Natural killer cell treated with Interleukin-12 subunit alpha and Interleukin-12 subunit beta and Interleukin-15 and Interleukin-18, amount 100 ng/mL, for 72 hours (primary cell): ENCODE measurements at places on chromosomes 12 and 14. TPM values are rescaled to one million over a fixed set of nuclear protein-coding genes. Genes with fewer than 3 reads are reported as not detected.

DNA sequence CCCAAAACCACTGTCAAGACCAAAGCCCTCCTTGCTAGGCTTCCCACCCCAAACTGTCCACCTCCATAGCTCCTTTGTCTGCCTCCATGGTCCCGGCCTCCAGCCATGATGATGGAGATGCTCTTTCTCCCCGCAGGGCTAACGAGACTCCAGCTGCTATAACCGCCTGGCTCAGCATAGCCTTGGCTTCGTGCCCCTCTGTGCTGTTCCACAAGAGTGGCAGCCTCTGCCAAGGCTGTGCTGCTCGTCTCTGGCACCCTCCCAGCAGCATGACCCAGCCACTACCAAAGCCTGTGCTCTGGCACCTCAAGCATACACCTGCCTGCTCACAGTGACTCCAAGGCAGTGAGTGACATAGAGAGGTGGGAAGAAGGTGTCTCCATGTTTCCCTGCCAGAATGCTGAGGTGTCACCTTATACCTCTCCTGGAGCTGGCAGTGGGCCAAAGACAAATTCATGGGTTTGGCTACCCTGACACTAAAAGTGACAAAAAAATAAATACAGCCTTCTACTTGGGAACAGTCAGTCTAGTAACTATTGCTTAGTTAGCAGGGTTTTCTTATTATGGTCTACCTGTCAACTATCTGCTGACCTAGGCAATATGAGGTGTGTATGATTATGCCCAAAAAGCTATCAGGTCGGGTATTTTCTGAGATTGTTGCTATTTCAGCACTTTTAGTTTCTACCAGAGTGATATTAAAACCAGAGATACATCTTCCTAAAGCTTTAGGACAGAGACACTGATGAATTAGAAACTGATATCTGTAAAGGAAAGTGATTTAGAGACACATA is 16.1 kb upstream of the KRT73 start:
- DNase-seq, result no peak

DNA sequence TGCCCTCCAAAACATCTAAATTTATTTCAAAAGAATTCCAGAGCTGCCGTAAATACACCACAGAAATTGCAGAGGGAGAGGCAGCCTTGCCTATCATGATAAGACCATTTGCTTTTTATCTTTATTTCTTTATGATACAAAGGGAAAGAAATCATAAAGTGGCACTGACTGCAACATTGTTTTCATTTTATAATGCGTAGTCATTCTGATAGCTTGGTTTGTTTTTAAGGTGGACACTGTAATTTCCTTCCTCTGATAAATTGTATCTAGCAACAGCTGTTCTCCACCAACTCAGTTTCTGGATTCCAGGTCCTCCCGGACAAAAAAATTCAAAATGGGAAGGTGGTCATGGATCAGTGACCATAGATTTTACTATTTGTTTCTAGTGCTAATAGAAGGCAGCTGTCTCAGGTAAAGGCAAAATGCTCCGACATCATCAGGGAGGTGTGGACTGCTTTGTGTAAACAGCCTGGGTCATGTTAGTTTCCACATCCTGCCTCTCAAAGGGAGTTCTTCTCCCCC is 623 bp upstream of the TSPAN8 start:
- DNase-seq, result no peak

The CD69 gene
- 55.6 TPM for total RNA-seq

DNA sequence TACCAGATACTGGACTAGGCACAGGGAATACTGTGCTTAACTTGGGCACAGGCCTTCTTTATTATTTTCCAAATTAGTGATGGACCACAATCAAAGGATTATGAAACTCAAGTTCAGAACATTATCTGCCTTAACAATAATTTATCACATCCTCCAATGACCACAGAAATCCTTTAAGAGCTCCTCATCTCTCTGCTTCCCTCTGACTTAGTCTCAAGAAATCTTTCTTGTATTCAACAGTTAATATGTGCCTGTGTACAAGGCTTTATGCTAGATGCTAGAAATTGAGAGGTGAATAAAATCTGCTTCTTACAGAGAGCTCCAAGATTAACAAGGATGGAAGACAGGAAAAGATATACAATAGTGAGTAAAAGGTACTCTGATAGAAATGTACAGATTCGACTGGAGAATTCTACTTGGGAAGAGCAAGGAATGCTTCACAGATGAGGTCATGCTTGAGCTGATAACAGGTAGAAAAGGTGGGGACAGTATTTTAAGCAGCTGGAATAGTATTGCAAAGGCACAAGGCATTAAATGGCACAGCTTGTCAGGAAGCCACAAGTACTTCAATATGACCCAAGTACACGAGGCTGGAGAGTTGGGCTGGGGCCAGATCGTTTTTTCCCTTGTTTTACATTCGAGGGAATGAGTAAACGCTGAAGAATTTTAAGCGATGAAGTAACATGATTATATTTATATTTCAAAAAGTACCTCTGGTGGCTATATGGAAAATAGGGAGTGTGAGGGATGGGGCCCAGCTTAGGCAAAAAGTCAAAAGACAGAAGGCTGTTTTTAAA is 55.1 kb upstream of the ARID2 start:
- no peak for DNase-seq

The PIANP gene
- total RNA-seq, result not detected

- no peak for DNase-seq
Measured at GRCh38 chr14:104611881-104612280, 7.3 kb upstream of the TMEM179 start.

The CFAP251 gene
- 2.0 TPM for total RNA-seq

DNA sequence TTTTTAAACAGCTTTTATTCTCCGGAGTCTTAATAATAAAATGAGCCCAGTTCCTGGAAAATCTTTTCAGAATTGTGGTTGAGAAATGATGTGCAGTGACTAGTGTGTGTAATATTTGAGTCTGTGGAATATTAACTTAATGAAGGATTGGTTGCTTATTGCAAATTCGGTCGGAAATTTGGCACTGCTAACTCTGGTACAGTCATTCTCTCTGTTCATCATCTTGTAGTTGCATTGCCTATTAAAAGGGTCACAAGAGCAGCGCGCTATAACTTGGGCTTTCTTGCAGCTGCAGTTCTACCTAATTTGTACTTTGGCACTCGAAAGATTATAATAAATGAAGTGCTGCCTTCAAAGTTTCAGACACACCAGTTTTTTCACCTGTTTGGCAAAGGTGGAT is 146.0 kb downstream of the FLRT2 start:
- no peak for DNase-seq

DNA sequence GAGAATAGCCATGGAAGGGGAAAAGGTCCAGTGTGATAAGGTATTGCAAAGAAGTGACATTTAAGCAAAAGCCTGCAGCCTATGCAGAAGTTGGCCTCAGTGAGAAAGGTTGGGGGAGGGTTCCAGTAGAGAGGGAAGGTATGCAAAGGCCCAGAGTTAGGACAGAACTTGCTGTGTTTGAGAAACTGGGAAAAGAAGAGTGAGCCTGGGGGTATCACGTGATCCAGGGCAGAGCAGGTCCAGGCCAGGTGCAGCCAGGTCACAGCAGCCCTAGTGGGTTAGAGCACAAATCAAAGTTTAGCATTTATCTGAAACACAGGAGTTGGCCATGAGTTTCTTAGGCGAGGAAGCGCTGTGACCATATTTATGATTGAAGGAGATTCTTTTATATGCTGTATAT is 1.6 kb downstream of the SERPINA5 start:
- DNase-seq, result no peak

The PDE3A gene
- total RNA-seq, result not detected

DNA sequence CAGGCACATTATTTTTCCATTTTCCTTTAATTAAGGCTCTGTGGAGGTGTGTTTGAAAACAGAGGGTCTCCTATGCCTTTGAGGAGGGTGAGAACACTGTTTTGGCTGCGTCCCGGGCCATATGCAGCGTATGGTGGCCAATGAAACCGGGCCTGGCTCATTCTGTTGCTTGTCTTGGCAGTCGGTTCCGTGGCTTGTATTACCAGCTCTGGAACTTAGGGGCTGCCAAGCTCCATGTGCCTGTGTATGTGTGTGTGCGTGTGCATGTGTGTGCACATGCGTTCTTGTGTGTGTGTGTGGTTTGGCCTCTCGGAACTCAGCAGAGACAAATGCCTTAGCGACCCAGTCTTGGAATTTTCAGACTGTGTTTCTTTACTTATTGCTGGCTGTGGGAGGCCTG is 2.7 kb downstream of the JDP2 start:
- no peak for DNase-seq

GRCh38 chr14:69358966-69359365 is 39.1 kb downstream of the ERH start:
- no peak for DNase-seq

DNA sequence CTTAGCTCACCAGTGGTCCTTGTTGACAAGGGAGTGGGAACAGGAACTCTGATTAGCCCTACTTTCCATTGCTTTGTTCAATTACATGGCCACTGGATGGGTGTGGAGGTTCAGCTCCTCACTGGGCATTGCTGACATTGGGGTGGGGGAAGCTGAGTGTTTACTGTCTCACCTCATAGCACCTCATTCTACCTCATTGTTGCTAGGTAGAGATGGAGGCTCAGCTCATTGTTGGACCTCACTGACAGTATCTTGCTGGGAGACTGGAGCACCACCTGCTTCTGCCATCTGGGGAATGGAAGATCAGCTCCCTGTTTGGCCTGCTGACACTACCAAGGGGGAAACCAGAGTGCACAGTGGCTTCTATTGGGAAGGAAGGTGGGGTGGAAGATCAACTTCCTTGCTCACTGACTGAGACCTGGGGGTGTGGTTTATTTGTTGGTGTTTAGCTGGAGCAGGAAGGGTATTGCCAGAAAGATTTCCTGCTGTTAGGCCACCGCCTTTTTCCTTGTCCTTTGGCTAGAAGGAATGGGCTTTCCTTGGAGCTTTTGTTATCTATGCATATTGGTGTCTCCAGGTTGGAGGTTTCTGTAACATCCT is 1.3 kb upstream of the OR4E2 start:
- DNase-seq, result no peak
